Stimulated activated CD8-positive, alpha-beta memory T cell treated with anti-CD3 and anti-CD28 coated beads, Interleukin-7, amount 100 ng/mL, for 1 hour (primary cell): ENCODE measurements at places on chromosomes 12 and 14.

GRCh38 chr12:45125997-45126396, 75.1 kb upstream of the DBX2 start:
- DNase-seq: no peak

GRCh38 chr12:128079-128478, 61.5 kb downstream of the IQSEC3 start:
- no peak for DNase-seq

- DNase-seq: no peak
These were observed 1108.8 kb upstream of the SEL1L start for GRCh38 chr14:82642425-82642824.

DNA sequence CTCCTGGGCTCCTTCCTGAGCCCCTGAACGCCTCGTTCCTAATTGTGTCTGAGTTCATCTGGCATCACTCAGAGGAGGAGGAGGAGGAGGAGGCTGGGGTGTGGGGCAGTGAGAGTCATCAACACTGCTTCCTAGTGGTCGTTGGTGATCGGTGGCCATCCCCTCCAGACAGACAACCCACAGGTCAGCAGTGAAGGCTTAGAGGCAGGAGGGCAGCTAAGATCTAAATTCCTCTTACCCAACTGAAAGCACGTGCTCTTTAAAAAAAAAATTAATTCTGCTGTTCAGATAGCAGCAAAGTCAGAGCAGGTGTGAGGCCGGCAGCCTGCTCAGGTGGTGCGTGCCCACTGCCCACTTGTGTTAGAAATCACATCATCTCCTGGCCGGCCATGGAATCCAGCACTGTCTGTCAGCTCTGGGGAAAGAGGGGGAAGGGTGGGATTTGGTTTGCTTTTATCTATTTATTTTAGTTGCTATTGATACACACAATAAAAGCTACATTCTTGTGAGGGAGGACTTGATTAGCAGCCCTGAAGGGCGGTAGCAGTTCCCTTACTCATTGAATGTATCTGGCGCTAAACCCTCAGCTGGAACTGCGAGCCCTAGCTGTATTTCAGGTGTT, 46.6 kb downstream of the PPP2R5C start:
- no peak for DNase-seq

DNA sequence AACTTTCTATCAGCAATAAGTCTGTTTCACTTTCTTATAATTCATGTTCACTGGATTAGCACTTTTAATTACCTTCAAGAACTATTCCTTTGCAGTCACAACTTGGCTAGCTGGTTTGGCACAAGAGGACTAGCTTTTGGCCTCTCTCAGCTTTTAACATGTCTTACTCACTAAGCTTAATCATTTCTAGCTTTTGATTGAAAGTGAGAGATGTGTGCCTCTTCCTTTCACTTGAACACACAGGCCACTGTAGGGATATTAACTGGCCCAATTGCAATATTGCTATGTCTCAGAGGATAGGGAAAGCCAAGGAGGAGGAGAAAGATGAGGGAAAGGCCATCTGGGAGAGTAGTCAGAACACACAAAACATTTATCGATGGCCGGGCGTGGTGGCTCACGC, 92.7 kb downstream of the PRICKLE1 start:
- no peak for DNase-seq

GRCh38 chr14:33711811-33712216, 239.1 kb downstream of the EGLN3 start:
- no peak for DNase-seq

GRCh38 chr12:76055393-76055792, 23.8 kb upstream of the PHLDA1 start:
- DNase-seq: no peak
